ENCODE measurements at places on chromosomes 4 and X.

DNA sequence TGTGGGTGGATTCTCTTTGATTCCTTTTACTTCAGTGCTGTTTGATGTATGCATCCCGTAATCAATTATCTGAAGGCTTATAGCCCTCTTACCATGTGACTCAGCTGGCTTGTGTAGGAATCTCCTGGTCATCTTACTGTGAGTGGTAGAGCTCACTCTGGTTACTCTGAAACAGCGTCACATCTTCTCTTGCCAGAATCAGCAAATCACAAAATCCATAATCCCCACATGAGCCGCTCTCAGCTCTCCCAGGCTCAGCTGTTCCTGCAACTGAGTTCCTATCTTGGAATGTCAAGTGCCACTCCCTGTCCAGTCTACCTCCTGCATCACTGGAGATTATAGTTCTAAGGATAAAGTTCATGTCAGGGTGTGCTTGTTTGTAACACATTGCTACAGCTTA is 278.0 kb downstream of the FBXO8 start:
- DNase-seq: no peak

DNA sequence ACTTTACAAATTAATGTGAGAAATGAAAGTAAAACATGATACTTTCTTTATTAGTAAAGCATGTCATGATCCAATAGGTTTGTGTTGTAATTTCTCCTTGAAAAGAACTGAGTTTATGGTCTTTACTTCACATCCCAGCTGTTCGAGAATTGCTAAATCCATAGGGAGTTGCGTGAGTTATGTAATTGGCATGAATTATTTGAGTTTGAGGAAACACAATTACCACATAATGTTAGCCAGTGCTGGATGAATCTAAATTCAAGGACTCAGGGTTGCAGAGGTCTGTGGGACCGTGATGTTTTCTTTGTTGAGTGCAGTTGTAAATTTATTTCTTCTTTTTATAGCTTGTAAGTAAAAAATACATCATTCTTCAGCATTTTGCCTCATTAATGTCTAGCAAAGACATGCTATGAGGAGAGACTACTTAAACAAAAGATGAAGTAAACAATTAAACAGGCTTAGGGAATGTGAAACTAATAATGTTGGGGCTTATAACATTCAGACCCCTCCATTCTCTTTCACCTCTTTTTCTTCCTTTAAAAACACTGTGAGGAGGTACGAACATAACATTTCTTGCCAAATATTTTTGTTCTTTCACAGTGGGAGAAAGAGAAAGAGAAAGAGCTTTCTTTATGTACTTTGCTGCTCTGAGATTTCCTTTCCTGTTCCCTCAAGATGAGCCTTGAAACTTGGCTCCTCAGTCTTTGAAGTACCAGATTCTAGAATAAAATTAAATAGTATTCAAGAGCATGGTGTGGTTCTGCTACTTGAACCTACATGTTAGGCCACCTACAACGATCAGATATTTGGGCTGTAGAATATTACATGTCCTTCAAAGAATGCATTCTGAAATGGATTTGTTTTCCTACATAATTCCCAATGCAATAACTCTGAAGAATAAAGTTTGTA is 159.6 kb upstream of the ANK2 start:
- DNase-seq: no peak

- DNase-seq: no peak
Measured at GRCh38 chr4:90727938-90728337, 600.7 kb downstream of the CCSER1 start.

- DNase-seq: no peak
Measured at GRCh38 chrX:136616987-136617685, 30.8 kb upstream of the CD40LG start.

All from Panc1 (cell line).